Osteoblast (primary cell): ENCODE measurements at places on chromosomes 1 and 21. TPM values are rescaled to one million over a fixed set of nuclear protein-coding genes. Genes with fewer than 3 reads are reported as not detected.

Gene FCRL4
- total RNA-seq = not detected in 2 replicates

Gene BOLA1
- total RNA-seq = 6.9 and 7.7 TPM in 2 replicates

Gene DISC1
- 10.3 and 11.9 TPM in 2 replicates for total RNA-seq

Gene TTC39A
- 0.72 and 0.88 TPM in 2 replicates for total RNA-seq

Gene NDUFS2
- 103 and 130 TPM in 2 replicates for total RNA-seq

Gene TNFRSF4
- total RNA-seq = under 0.01 TPM in 1 of 2 replicates, not detected in the other

Gene RIPPLY3
- total RNA-seq = not detected in 2 replicates

Gene WNT9A
- 0.36 and 0.88 TPM in 2 replicates for total RNA-seq

Gene SLC16A4
- total RNA-seq = 76.0 and 90.2 TPM in 2 replicates

Gene FMO3
- total RNA-seq = 44.5 and 63.9 TPM in 2 replicates

Gene AP4B1
- 14.1 and 15.9 TPM in 2 replicates for total RNA-seq

Gene C1orf53
- 6.5 and 9.7 TPM in 2 replicates for total RNA-seq

Gene OR14K1
- 0.36 TPM in 1 of 2 replicates, not detected in the other for total RNA-seq

Gene IFFO2
- total RNA-seq = 6.8 and 10.9 TPM in 2 replicates

Gene EIF4G3
- 53.0 and 55.0 TPM in 2 replicates for total RNA-seq

Gene KRTAP10-4
- not detected in 2 replicates for total RNA-seq

Gene IL10
- not detected in 2 replicates for total RNA-seq

Gene IKBKE
- total RNA-seq = 14.7 and 18.8 TPM in 2 replicates

Gene IVL
- total RNA-seq = not detected in 2 replicates

Gene LAPTM5
- 0.72 and 1.8 TPM in 2 replicates for total RNA-seq

Gene SPRR2E
- not detected in 2 replicates for total RNA-seq

Gene ERICH3
- not detected in 2 replicates for total RNA-seq

Gene ADORA1
- total RNA-seq = 4.0 and 9.1 TPM in 2 replicates

Gene S100A1
- 0.29 TPM in 1 of 2 replicates, not detected in the other for total RNA-seq

Gene ADCY10
- total RNA-seq = 0.29 and 0.36 TPM in 2 replicates

Gene RAB3B
- 14.5 and 21.2 TPM in 2 replicates for total RNA-seq

Gene CFHR3
- 0.36 TPM in 1 of 2 replicates, not detected in the other for total RNA-seq

Gene CYP4A22
- total RNA-seq = not detected in 2 replicates

Gene DIO1
- not detected in 2 replicates for total RNA-seq

Gene TCHHL1
- total RNA-seq = not detected in 2 replicates

Gene ADGRL4
- 16.6 and 23.6 TPM in 2 replicates for total RNA-seq

Gene CCDC190
- 0.88 and 1.1 TPM in 2 replicates for total RNA-seq

Gene TEX38
- 0.29 TPM in 1 of 2 replicates, not detected in the other for total RNA-seq

Gene B3GALT5
- total RNA-seq = under 0.01 TPM in 2 replicates

Gene CSRP1
- 389 and 480 TPM in 2 replicates for total RNA-seq

Gene LDLRAD1
- total RNA-seq = not detected in 2 replicates

Gene OTUD3
- total RNA-seq = 4.0 and 4.1 TPM in 2 replicates

Gene ECE1
- total RNA-seq = 32.6 and 34.8 TPM in 2 replicates

Gene IFNLR1
- total RNA-seq = under 0.01 TPM in 1 of 2 replicates, not detected in the other

Gene AVPR1B
- total RNA-seq = not detected in 2 replicates

Gene SETDB1
- 38.0 and 42.3 TPM in 2 replicates for total RNA-seq

Gene USH2A
- total RNA-seq = under 0.01 and 0.29 TPM in 2 replicates

Gene FYB2
- not detected in 2 replicates for total RNA-seq

Gene NFASC
- 28.6 and 36.9 TPM in 2 replicates for total RNA-seq

Gene CCDC24
- 2.4 and 2.9 TPM in 2 replicates for total RNA-seq

Gene RCSD1
- total RNA-seq = under 0.01 and 0.29 TPM in 2 replicates

Gene ZC3H12A
- 11.5 and 13.0 TPM in 2 replicates for total RNA-seq
